ENCODE measurements at places on chromosomes 2 and 18. TPM values are rescaled to one million over a fixed set of nuclear protein-coding genes. Genes with fewer than 3 reads are reported as not detected.

GRCh38 chr18:39365836-39366485 lies 1800.4 kb upstream of the CELF4 start:
- no peak for DNase-seq

- DNase-seq, result peak; percentile 71
Observed at GRCh38 chr2:85678794-85679672, 11.0 kb upstream of the SFTPB start.

DNA sequence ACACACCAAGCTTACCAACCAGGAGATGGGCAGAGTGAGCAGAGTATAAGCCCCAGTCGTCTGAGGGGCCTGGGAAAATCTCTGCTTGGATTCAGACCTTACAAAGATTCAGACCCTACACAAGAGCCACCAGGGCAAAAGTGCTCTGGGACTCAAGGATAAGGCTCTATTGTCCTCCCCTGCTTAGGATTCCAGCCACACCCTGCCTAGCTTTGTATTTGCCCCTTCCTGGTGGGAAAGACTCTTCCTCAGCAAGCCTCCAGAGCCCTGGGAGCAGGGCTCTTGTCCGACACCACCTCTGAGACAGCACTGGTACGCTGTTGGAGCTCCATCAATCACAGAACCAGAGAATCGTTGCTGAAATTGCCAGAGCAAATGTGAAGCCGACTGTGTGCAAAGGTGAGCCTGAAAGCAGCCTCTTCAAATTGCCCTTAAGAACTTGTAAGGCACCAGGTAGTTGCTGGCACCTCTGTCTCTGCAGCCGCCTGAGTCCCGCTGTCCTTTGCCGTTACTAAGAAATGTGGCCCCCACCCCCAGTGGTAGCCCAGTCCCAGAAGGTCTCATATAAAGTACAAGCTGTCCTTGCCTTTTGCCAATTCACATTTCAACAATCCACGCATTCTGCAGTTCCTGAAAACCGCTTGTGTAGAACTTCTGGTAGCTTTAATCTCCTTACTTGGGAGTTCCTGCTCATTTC lies 148.7 kb downstream of the CTIF start:
- no peak for DNase-seq

DNA sequence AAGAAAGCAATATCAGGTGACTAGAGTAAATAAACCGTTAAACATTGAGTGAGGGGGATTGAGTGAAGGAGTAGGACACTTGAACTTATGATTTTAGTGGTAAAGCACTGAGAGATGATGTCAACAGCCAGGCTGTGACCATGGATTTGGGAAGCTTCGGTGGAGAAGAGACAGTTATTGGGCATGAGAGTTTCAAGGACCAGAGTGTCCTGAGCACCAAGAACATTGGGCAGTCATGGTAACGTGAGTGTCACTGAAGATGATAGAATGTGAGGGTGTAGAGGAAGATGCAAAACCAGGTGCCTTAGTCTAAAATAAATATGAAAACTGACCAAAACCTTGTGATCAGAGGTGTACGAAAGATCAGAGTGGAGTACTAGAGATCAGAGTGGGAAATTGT lies 248.1 kb downstream of the ASXL3 start:
- no peak for DNase-seq

- no peak for DNase-seq
Observed at GRCh38 chr2:217326238-217327022, 466.6 kb upstream of the TNP1 start.

DNA sequence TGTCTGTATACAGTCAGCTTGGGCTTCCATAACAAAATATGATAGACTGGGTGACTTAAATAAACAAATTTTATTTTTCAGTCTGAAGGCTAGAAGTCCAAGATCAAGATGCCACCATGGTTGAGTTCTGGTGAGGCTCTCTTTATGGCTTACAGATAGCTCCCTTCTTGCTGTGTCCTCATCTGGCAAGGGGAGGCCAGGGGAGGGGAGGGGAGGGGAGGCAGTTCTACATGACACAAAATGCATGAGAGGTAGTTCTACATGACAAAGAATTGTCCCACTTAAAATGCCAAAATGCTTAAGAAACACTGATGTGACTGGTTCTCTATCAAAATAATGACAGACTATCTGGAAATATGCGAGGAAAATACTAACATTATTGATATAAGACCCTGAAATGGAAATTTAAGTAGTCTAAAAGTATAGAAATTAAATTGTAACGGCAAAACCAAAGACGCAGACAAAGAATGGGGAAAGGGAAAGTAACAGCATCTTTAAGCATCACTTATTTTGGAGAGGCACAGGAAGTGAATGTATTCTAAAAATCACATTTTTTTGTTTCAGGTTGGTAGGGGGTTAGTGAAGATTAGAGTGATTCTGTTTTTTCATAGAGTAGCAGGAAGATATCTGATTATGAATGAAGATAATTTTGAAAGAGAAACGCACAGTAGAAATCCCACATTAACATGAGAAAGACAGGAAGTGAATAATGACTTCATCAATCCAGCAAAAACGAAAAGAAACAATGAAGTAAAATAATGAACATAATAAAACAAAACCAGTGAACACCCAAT lies 131.4 kb downstream of the STRN start:
- DNase-seq, result no peak

DNA sequence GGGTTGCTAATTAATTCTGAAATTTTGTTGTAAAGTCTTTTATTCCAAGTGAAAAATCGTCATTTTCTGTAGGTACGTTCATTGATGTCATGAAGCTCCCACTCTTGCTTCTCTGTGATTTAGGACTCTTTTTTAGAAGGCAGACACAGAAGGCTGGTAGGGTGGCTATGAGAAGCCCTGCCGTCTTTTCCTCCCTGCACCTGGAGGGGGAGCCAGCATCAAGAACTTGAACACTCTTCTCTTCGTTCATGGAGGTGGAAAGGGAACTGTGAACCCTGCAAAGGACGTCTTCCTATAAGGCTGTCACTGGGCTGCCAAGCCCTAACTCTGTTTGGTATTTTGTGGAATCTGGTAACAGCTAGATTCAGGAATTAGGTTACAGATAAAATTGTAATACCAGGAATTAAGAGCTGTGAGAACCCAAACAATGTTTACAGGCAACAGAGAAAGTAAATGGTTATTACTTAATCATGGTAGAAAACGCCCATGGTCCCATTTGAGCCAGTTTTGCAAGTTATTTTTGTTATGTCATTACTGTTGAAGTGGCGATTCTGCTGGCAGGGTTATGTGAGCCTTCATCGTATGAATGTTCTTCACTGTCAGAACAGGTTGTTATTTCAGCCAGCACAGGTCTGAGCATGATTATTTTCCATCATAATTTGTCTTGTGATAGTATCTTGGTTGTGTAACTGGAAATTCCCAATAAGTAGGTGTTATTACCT lies 112.2 kb downstream of the OSBPL6 start:
- DNase-seq, result peak; percentile 35

DNA sequence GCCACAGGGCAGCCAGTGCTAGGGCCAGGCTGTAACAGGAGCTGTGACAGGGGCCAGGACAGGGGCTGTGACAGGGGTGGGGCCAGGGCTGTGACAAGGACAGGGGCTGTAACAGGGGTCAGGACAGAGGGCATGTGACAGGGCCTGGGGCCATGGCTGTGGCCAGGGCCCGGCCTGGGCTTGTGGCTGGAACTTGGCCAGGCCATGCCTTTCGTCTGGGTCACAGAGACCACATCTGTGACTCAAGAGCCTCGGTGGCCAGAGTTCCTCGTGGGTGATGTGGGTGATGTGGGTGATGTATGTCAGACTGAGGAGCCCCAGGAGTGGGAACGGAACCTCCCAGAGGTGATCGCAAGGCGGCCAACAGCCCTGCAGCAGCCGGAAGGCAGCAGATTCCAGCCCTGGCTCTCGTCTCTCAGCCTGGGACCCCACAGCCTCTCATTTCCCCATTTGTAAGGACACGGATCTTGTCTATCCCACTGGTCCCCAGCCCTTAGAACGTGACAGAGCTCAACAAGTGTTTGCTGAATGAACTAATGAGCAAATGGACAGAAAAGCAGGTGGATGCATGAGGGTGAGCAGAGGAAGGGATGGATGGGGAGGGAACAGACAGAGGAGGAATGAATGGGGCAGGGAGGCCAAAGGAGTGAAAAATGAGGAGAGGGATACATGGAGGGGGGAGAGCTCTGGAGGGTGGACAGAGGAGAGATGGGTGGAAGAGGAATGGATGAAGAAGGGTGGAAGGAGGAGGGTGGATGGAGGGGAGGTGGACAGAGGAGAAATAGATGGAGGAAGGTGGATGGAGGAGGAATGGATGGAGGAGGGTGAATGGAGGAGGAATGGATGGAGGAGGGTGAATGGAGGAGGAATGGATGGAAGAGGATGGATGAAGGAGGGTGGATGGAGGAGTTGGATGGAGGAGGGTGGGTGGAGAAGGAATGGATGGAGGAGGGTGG lies 17.3 kb downstream of the ESPNL start:
- peak; percentile 63 for DNase-seq

- peak; percentile 59 for DNase-seq
Observed at GRCh38 chr2:178522950-178523595, 42.8 kb downstream of the PLEKHA3 start.

- DNase-seq, result no peak
Observed at GRCh38 chr2:103139628-103140268, 377.9 kb downstream of the TMEM182 start.

GRCh38 chr2:122414902-122415301 lies 659.5 kb downstream of the TSN start:
- DNase-seq, result peak; percentile 78

- DNase-seq, result peak; percentile 2
Observed at GRCh38 chr2:123080331-123080730, 944.8 kb upstream of the CNTNAP5 start.

- DNase-seq, result no peak
Observed at GRCh38 chr18:58227361-58227930, 183.4 kb downstream of the NEDD4L start.

- no peak for DNase-seq
Observed at GRCh38 chr2:231527955-231528635, 2.1 kb downstream of the NMUR1 start.

GRCh38 chr2:153163055-153163454 lies 315.5 kb downstream of the RPRM start:
- DNase-seq, result peak; percentile 14

DNA sequence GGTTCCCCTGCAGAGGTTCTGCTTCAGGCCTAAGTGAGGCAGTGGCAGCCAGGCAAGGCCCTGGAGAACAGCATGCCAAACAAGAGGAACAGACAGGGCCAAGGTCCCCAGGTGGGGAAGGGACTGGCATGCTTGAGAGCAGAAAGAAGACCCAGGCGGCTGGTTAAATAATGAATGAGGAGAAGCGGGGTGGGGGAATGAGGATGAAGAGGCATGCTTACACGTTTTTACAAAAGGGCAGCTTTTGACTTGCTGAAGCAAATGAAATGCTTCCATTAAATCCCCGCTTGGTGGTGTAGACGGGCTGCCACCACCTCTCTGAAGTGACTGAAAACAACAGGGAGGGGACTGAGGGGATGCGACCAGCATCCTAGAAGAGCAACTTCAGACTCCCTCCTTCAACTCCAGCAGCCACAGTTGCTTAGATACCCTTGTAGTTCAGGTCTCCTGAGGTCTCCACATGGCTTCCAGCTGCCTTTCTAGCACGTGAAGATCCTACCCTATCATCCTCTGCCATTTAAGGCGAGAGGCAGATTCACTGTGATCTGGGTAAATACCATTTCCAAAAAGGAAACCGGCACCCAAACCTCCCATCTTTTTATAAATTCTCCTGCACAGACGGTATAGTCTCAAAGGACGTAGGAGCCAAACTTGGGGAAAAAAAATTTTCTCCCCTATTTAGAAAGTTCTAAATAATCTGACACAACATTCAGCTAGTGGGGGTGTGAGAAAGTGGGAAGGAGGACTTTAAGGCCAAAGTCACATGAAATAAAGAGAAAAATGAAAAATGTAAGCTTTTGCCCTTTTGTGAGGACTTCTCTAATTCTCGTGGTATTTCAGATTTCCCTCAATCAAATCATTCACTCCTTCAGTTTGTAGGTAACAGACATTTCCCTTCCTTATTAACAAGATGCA lies 65.6 kb downstream of the CACNB4 start:
- no peak for DNase-seq

- peak; percentile 49 for DNase-seq
Observed at GRCh38 chr2:36663851-36664695, 32.4 kb upstream of the VIT start.

- no peak for DNase-seq
Observed at GRCh38 chr18:42574871-42575270, 540.6 kb downstream of the RIT2 start.

DNA sequence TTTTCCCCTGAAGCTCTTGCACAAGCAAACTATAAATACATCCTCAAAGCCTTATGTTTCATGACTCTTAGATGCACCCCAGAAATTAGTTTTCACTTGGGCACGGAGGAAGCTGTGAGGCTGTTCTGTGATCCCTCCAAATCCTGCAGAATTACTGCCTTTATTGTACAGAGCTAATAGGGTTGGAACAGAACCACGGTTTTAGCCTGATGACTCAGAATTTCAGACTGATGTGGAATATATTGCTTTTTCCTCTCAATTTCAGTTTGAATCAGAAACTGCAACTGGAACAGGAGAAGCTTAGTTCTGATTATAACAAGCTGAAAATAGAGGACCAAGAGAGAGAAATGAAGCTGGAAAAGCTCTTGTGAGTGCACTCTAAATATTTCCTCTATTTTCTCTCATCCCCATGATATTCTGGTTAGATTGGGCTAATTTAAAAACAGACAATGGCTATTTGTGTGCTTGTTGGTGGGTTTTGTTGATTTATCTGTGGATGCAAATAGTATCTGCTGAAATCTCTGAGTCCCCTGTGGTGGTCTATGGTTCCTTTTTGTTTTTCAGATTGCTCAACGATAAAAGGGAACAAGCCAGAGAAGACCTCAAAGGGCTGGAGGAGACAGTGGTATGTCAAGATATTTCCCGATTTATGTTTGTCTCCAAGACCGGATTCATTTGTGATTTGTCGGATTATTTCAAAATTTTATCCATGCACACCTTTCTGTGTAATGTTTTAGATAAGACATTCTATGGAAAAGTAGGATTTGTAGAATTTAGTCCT lies 38.2 kb upstream of the LYPD6B start:
- no peak for DNase-seq

DNA sequence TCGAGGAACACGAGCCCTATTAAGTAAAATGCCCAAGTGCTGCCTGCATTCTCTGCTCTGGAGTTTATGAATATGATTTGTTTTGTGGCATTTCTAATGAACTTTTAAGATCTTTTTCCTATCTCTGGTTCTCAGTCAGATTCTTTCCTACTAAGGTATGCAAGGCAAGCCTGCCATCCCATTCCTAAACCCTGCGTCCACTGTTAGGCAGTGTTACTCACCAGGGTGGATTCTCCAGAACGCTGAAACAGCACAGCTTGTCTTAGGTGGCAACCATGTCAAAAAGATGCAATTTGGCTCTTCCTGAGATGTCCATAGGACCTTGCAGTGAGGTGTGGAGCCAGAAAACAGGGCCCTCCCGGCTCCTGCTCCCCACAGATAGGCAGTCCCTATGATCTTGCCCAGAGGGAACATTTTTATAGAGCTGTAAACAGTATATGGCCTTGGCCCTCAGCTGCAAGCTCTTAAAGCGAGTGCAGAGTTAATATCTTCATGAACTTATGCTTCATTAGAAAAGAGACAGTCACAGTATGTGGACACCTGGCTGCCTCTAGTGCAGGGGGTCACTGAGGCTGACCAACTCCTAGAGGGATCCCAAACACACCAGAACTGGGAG lies 84.4 kb downstream of the TPGS2 start:
- no peak for DNase-seq

GRCh38 chr2:135409436-135409835 lies 121.6 kb downstream of the ZRANB3 start:
- DNase-seq, result no peak

CCBE1 gene
- 14.9 TPM for polyA plus RNA-seq

TMEM185B gene
- 29.3 TPM for polyA plus RNA-seq

GATA6 gene
- 0.62 TPM for polyA plus RNA-seq

TRIM54 gene
- not detected for polyA plus RNA-seq

CLEC4F gene
- not detected for polyA plus RNA-seq

SLC5A7 gene
- not detected for polyA plus RNA-seq

PSTPIP2 gene
- 27.2 TPM for polyA plus RNA-seq

ATP6V1C2 gene
- 0.01 TPM for polyA plus RNA-seq

ANKRD29 gene
- polyA plus RNA-seq, result 4.7 TPM

ZSWIM2 gene
- not detected for polyA plus RNA-seq
